ENCODE measurements at places on chromosomes 1 and 21.

DNA sequence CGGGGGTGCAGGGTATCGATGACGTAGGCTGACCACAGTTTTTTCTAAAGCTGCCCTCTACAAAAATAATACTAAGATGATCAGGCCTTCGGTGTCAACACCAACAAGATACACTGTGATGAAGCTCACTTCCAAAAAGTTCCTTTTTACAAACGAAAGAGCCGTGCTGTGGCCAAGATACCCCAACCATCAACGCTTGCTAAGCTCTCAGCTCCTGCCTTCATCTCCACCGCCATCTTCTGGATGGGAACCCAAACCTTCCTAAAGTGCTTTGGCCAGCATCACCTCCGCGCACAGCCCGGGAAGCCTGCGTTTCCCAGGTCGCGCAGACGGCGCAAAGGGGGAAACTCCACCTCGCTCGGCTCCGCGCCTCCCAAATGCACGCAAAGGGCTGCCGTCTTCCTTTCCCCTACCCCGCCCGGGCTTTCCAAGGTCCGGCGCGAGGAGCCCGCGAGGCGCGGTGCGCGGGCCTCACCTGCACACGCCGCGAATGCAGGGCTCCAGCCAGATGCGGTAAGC lies 541 bp downstream of the USP48 start:
- peak; percentile 15 for DNase-seq

- DNase-seq = no peak
These were observed 48.8 kb upstream of the HMGB4 start for GRCh38 chr1:33815061-33815460.

DNA sequence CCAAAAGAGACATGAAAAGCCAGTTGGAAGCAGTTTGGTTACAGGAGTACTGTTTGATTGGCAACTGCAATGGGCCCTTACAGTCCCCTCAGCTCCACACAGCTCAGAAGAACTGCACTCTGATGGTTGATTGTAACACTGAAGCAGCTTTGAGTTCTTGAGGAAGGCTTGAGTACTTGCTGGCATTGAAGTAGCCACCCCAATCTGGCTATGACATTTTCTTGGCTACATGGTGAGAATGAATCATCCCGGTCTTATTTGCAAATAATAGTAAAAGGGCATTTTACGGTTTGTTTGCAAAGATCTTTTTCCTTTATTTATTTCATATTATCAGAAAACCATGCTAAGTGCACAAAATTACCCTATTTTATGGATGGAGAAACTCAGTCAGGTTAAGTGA lies 159.7 kb upstream of the BEND5 start:
- DNase-seq = no peak

DNA sequence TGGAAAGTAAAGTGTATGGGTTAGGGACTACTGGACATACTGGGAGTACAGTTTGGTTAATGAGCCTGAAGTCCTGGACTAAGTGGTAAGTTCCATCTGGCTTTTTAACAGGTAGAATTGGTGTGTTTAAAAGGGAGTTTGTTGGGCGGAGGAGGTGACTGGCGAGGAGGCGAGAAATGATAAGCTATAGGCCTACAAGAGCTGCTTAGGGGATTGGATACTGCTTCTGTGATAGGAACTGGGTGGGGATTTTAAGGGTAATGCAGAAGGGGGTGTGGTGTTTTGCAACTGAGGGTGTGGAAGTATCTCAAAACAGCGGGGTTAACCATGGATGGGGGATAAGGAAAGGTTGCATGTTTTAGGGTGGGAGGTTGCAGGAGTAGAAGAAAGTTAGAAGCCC lies 3.5 kb downstream of the ERVH48-1 start:
- no peak for DNase-seq

DNA sequence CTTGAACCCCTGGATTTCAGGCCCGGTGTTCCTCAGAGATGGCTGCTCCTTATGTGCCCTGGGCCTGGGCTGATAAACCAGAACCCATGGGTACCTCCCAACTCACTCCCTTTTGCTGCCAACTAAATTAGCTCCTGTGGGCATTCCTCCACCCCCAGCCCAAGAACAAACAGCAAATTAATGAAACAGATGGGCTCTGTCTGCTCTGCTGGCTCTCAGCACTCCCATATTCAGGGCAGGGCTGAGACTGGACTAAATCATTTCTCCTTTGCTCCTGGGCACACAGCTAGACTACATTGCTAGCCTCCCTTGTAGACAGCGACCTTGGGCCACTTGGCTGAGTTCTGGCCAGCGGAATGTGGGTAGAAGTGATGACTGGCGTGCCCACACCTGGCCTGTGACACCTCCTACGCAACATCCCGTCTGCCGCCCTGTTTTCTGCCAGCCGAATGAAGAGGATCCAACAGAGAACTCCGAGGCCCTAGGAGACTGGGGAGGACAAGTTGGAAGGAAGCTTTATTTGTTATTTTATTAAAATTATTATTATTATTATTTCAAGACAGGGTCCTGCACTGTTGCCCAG lies 101.9 kb upstream of the DISP3 start:
- no peak for DNase-seq

DNA sequence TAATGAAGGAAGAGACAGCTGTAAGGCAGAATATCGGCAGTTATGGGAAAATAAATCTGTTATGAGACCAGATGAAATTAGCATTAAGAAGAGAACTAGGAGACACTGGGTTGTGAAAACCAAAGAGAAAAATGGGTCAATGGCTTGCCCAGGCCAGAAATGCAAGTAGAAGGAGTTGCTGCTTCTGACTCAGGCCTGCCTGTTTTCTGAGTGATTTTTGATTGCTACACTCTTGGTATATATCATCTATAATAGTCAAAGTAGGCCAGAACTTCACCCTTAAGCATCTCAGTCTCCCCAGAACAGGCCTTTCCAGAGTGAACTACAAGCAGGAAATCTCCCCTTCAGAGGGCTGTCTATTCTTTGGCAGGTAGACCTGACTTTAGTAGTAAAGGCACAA lies 107.0 kb downstream of the NRIP1 start:
- no peak for DNase-seq

DNA sequence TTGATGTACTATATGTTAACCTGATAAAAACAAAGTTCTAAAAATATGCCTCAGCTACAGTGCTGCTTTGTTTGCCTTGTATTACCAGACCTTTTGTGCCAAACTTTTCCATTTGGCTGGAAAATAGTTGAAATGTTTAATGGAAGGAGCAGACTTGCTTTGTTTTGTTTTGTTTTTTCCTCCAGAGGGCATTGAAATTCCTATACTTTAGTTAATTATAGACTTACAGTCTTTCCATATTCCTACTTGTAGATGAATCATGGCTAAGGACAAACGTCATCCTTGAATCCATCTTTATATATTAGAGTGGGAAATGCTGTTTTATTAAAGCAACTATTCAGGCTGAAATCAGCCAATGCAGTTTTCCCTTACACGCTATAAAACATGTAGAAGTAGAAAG lies 6.7 kb downstream of the CAP1 start:
- DNase-seq = no peak

- DNase-seq = no peak
These were observed 32.4 kb downstream of the MAPKAPK2 start for GRCh38 chr1:206716870-206717673.

DNA sequence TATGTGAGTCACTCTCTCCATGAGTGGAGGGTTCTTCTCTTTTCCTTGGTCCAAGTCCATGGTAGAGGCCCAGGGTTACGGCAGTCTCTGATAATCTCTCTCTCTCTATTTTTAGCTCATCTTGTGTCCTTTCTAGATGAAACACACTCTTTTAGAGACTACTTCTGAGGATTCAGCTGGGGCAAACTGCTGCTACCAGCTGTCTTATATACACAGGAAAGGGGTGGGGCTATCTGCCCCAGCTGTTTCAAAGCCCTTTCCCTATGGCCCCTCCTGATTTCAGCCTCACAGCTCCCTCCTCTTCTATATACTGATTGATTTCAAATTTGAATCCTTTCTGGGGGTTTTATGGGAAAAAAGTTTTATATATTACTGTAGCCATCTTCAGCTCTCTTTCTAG lies 324.8 kb downstream of the RWDD3 start:
- DNase-seq = no peak

GRCh38 chr1:98452162-98452561 lies 209.4 kb upstream of the SNX7 start:
- DNase-seq = no peak

DNA sequence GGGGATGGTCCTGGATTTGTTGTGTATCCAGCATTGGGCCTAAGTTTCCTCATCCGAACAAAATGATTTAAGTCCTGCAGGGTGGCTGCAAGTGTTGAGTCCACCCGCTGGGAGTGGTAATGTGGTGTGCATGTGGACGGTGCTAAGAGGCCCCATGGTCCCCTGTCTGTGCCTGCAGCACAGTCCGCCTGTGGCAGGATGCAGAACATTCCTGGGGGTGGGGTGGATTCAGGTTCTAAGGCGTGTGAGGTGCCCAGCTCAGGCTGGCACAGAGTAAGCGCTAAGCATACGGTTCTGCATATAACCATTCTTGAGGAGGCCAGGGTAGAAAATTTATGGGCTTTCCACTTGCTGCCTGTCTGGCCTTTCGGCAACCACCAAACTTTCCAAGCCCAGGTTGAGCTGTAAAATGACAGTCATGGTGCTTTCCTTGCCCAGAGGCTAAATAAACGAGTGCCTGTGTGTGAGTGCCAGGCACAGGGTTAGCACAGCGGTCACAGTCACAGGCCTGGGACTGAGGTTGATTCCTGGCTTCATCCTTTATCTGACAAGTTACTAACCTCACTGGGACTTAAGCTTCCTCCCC lies 30.7 kb downstream of the SLC2A1 start:
- no peak for DNase-seq

DNA sequence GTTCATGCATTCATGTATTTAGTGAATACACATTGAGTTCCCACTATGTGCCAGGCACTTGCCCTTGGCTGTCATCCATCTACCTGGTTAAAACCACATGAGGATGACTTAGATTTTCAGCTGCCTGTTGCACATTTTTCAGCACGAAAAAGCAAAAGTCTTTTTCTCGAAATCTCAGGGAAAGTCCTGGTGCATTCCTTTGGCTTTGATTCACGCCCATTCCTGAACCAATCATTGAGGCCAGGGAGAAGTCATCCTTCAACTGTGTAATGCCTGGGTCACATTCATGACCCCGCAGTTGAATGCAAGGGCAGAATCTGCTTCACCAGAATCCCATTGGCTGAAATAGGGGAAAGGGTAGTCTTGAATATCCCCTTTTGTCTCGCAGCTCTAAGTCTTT lies 84.4 kb downstream of the RNF220 start:
- DNase-seq = no peak

DNA sequence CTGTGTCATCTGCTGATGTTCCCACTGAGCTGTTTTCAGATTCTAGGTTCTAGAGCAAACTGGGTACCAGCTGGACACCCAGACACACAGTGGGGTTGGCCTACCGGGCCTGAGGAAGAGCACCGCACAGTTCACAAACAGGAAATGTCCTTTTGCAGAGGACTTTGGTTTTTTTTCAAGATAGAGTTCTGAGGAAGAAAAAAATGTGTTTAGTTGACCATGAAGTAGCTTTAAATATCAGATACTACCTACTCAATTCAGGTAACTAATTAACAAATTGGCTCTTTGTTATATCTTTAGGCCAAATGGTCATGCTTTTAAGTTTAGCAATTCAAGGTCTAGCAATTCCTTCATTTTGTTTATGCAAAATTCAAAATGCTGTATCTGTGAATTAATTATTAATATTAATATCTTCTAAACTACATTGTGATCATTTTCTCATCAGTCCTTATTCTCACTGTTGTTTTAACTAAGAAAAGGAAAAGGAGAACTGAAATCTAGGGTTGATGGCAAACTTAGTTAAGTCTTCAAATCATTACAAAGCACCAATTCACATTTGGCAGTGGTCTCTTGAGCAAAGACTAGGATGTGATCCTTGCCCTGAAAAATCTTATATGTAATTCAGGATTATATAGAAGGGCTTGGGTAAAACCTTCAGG lies 17.2 kb upstream of the NCF2 start:
- no peak for DNase-seq

GRCh38 chr21:27017246-27017645 lies 50.4 kb upstream of the ADAMTS5 start:
- DNase-seq = no peak

- DNase-seq = no peak
These were observed at the start of gene CD1D for GRCh38 chr1:158180741-158181576. TSS of gene CD1D (plus strand) at chr1:158180895. CDS start at chr1:158181102, 207 bp downstream.

- no peak for DNase-seq
These were observed 169.2 kb downstream of the ZNF281 start for GRCh38 chr1:200240656-200241055.

GRCh38 chr1:56758794-56759193 lies 60.4 kb downstream of the FYB2 start:
- DNase-seq = no peak

- no peak for DNase-seq
These were observed 332.7 kb upstream of the RUNX1 start for GRCh38 chr21:35381743-35382310.

DNA sequence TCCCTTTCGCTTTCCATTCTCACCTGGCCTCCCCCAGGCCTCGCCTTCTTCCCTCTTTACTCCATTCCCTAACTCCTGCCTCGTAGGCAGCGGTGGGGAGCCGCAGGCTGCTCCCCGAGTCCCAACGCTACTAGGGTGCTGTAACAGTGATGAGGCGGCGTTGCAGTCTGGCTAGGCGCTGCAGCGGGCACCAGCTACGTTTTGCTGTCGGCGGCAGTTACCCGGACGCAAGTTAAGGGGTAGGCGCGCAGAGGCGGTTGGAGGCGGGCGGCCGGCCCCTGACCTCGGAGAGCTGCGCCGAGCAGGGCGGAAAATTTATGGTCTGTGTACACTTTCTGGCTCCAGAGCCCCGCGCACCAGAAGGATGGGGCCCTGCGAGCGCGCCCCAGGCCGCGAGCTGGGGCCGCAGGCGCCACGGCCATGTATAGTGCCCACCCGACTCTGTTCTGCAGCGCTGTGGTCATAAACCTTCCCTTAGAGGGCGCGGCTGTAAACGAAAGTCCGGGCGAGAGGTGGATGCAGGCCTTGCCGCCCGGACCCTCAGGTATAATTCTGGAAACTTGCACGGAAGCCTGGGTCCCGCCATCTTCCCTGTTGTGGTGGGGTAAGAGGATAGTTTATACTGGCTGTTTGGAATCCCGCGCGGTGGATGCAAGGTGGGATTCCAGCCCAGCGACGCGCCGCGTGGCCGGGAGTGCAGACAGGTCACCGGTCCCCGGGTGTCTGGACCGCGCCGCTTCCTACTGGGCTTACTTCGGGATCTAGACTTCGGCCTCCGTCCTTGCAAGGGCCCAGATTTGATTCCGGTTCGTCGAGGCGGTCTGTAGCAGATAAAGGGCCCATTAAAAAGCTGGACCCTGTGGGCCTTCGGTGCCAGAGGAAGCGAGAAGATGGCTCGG lies 15.0 kb downstream of the HLX start:
- no peak for DNase-seq

DNA sequence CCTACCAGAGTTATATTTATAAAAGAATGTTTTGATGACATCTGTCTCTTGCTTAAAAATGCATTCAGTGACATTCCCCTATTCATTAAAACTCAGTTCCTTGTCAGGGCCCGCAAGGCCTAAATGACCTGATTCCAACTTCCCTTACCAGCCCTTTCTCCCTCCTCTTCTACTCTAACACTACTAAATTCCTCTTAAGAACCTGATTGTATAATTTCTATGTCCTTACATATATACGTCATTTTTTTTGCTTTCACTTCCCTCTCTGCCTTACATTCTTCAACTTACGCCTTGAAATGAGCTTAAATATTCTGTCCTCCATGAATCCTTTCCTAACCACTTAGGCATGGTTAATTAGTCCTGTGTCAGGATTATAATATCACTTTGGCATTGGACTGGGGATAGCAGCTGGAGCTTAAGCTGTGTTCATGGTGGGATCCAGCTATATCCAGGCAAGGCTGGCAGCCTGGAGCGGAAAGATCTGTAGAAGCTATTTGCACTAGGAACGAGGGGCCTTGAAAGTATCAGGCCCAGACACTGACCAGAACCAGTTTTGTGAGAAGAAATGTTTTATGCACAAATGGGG lies 360.2 kb upstream of the PTBP2 start:
- DNase-seq = no peak

- DNase-seq = no peak
These were observed 196.5 kb downstream of the DYRK1A start for GRCh38 chr21:37562920-37563640.
